Transverse colon (tissue), 4 donors: ENCODE measurements at places on chromosomes 2 and 18.

DNA sequence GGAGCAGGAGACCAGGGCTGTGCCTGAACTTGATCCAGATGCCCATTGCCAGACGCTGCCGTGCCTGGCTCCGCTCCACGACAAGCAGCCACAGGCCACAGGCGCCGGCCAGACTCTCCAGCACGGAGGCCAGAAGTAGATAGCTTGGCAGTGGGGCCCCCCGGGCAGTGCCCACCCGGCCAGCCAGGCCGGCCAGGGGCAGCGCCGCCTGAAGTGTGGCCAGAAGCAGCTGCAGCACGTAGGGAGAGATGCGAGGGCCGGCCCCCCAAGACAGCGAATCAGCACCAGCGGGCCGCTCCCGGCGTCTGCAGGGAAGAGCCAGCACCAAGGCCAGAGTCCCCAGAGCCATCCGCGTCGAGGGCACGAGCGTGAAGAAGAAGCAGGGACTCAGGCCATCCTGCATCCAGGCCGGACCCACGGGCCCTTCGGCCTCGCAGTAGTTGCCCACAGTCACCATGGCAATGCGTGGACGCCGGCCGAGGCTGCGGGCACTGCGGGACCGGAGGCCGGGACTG, 484 bp downstream of the ABCB6 start:
- H3K4me3 ChIP-seq = peak overlapping the region; percentile 50
- DNase-seq = peak; percentile 70
- H3K27ac ChIP-seq = peak overlapping the region; percentile 94
- no peaks in the 10 kb centered on the region for H3K36me3 ChIP-seq

- H3K36me3 ChIP-seq = no peaks in the 10 kb centered on the region
- DNase-seq = no peak
- no peak overlapping the region for H3K27ac ChIP-seq
- H3K4me1 ChIP-seq = peaks cover 11% of the 10 kb centered on the region
Measured at GRCh38 chr2:28247290-28247689, 145.4 kb upstream of the FOSL2 start.

DNA sequence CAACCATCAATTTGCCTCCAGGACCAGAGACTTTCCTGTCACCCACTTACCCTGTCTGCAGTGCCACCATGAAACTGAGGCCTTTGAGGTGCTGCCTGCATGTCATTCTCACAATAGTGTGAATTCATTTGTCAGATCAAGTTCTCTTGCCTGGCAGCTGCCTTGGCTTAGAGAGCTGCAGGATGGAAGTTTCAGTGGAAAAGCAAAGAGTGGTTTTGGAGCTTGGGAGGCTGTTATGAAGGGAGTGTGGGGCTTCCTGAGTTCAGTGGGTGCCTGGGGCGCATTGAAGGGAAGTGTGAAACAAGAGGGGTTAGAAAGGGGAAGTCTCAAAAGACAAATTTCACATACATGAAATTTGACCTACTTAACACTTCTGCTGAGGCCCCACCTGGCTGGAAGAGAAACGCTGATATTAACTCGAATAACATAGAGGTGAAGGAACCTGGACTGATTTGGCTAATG, 7.9 kb upstream of the LBH start:
- H3K4me3 ChIP-seq = no peak overlapping the region
- H3K27me3 ChIP-seq = peaks cover 11% of the 10 kb centered on the region
- peaks cover 25% of the 10 kb centered on the region for H3K4me1 ChIP-seq
- DNase-seq = peak; percentile 20
- H3K27ac ChIP-seq = peak overlapping the region; percentile 19
- no peaks in the 10 kb centered on the region for H3K36me3 ChIP-seq

- H3K4me3 ChIP-seq = no peak overlapping the region
- peaks cover 5% of the 10 kb centered on the region for H3K4me1 ChIP-seq
- H3K36me3 ChIP-seq = peaks cover 2% of the 10 kb centered on the region
- no peak for DNase-seq
- no peaks in the 10 kb centered on the region for H3K27me3 ChIP-seq
- no peak overlapping the region for H3K27ac ChIP-seq
Measured at GRCh38 chr2:203436496-203436895, 98.6 kb downstream of the RAPH1 start.

DNA sequence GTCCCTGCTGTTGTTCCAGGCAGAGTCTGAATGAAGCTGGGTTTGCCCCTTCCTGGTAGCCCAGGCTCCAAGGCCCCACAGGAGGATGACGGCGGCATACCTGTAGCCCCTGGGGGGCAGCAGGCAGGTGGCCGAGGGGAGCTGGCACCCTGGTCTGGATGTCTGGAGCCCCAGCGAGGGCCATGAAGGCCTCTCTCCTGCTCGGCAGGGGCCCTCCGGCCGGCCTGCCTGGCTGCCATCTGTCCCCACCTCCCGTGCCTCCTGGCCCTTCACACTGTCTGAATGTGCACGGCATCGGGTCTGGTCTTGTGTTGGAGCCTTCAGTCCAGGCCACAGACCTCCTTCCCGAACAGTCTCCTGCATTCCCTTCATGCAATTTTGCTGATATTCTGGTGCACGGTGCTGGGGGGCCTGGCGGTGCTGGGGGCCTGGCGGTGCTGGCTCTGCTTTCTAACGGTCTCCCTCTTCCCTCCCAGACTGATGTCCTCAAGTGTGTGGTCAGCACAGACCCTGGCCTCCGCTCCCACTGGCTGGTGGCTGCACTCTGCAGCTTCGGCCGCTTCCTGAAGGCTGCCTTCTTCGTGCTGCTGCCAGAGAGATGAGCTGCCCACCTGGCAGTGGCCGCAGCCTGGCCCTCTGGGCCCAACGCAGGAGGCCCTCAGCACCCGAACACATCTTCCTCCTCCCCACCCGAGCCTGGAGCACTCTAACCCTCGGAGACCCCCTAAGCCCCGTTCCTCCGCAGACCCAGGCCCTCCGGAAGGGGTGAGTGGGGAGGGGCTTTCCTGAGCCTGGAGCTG, 13.5 kb downstream of the BOK start:
- no peaks in the 10 kb centered on the region for H3K27me3 ChIP-seq
- no peaks in the 10 kb centered on the region for H3K4me1 ChIP-seq
- no peak overlapping the region for H3K4me3 ChIP-seq
- DNase-seq = no peak

DNA sequence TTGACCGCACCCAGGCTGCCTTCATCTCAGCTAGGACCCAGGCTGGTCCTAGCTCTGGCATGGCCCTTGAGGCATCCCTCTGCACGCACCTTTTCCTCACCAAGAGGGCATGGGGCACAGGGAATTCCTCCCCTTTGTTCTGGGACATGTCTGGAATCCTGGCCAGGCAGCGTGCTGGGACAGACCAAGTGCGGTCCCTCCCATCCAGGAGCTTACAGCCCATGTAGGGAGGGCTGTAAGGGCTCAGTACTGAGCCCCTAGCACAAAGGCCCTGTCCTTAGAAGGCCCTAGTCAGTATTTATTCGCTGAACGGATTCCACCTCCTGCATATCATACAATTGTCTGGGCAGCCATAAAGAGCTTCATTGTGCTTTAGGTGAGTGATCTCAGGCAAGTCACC, 3.0 kb downstream of the TMEM37 start:
- peaks cover 29% of the 10 kb centered on the region for H3K4me1 ChIP-seq
- H3K4me3 ChIP-seq = no peak overlapping the region
- no peaks in the 10 kb centered on the region for H3K27me3 ChIP-seq
- no peaks in the 10 kb centered on the region for H3K36me3 ChIP-seq

GRCh38 chr2:136132825-136133155, 14.8 kb upstream of the CXCR4 start:
- H3K27ac ChIP-seq = peak overlapping the region; percentile 70
- no peak overlapping the region for H3K4me3 ChIP-seq
- no peaks in the 10 kb centered on the region for H3K27me3 ChIP-seq
- DNase-seq = no peak

DNA sequence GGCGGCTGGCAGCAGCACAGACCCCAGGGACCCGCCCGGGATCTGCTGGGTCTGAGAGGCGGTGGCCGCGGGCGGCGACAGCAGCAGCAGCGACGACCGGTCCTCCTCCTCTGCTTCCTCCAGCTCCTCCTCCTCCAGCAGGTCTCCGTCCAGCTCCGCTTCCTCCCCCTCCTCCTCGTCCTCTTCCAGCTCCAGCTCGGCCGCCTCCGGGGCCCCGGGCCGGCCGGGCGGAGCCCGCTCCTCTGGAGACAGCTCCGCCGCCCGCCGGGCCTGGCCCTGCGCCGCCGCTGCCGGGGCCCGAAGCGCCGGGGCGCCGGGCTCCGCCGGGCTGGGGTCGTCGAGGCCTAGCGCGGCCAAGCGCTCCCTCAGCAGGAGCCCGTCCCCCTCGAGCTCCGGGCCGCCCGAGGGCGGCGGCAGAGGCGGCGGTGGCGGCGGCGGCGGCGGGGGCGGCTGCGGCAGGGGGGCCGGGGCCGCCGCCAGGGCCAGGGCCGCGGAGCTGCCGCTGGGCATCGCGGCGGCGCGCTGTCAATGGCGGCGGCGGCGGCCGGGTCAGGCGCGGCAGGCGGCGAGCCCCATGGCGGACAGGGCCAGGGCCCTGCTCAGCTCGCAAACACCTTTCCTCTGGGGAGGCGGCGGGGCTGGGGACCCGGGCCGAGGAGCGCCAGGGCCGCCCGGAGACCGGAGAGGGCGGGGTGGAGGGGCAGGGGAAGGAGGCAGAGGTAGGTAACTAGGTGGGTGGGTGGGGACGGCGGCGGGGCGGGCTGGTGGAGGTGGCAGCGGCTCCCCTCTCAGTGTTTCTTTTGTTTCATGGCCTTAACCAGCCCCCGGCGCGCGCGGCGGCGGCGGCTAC, 445 bp downstream of the MEX3C start:
- no peaks in the 10 kb centered on the region for H3K36me3 ChIP-seq
- peak; percentile 64 for DNase-seq
- H3K4me3 ChIP-seq = peak overlapping the region; percentile 99
- H3K27me3 ChIP-seq = no peaks in the 10 kb centered on the region
- peaks cover 40% of the 10 kb centered on the region for H3K4me1 ChIP-seq
- H3K27ac ChIP-seq = peak overlapping the region; percentile 98

- H3K4me3 ChIP-seq = no peak overlapping the region
- DNase-seq = no peak
- H3K27me3 ChIP-seq = no peaks in the 10 kb centered on the region
- H3K27ac ChIP-seq = no peak overlapping the region
- H3K4me1 ChIP-seq = no peaks in the 10 kb centered on the region
Measured at GRCh38 chr2:235776531-235776930, 282.7 kb downstream of the AGAP1 start.

DNA sequence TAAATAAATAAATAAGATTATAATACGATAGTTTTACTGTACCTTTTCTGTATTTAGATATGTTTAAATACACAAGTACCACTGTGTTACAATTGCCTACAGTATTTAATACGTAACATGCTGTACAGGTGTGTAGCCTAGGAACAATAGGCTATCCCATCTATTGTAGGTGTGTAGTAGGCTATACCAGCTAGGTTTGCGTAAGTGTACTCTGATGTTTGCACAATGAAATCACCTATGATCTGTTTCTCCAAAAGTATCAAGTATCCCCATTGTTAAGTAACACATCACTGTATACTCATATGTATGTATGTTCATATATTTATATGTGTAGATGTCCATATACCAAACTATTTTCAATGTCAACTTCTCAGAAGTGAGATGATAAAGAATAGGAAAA, 118.2 kb upstream of the RND3 start:
- no peak overlapping the region for H3K27ac ChIP-seq
- no peak for DNase-seq
- no peaks in the 10 kb centered on the region for H3K4me1 ChIP-seq
- no peaks in the 10 kb centered on the region for H3K27me3 ChIP-seq

DNA sequence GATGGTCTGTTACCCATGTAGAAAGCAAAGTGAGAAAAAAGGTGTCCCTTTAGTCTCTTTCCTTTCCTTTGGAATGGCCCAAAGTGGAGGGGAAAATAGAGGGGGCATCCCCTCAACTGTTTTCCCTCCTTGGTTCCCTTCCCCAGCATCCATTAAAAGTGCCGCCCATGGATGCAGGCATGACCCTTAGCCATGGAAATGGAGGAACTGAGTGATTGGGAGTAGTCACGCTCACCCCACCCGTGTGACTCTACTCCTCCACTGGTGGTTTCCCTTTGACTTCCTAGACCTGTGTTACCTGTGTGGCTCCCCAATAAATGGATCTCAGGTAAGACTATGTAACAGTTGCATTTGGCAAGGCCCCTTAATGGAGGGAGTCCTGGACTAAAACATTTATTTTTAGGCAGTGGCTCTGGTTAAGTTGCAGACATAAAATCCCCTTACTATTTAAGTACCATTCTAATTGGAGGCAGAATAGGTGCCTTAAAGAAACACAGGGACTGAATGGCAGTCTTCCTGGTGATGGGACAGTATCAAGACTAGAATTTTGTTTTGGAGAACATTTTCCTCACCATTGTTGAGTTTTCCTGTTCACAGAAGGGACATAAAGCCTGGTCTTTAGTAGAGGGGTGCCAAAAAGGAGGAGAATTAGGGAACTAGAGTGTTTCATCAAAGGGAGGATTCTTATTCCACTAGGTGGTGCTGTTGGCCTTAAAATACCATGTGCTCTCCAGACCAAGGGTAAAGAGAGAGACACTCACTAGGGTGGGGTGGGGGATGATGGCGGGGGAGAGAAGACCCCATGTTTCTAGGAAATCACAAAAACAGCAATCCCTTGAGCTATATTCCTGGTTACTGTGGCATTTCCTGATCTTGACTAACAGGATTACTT, 25.7 kb upstream of the PLA2R1 start:
- no peaks in the 10 kb centered on the region for H3K4me1 ChIP-seq
- no peaks in the 10 kb centered on the region for H3K27me3 ChIP-seq
- DNase-seq = no peak
- no peak overlapping the region for H3K27ac ChIP-seq
- H3K36me3 ChIP-seq = no peaks in the 10 kb centered on the region

DNA sequence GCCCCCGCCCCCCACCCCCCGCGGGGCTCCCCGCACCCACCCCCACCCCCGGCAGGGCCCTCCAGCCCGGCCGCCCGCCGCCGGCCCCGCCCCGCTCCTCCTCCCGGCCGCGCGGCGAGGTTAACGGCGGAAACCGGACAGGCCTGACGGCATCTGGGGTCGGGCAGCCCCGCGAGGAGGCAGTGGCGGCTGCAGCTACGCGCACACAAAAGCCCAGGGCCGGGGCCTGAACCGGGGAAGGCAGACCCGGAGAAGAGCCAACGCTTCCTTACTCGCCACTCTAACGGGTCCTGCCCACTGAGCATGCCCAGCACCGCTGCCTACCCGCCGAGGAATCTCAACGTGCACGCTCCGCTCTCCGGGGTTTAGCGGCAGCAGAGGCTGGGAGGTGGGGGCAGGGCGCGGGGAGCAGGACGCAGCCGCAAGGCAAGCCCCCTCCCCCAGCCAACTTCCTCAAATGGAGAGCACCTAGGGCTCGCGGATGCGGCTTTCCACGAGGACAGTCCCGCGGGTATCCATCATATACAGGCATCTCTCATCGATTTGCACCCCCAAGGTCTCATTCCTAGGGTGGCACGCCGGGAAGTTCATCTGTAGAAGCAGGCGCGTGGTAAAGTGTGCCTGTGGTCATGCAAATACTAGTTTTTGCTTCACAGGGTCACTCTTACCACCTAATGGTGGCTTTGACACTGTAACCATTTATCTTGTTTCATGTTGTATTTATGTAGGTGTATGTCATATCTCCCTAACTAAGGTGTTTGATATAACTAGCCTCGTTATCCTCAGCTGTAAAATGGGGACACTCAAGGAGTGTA, at the start of gene MEMO1:
TSS of gene MEMO1 (minus strand) at position 339 of the 815 bp plus-strand sequence. CDS start 761 bp downstream, outside the sequence.
- H3K36me3 ChIP-seq = no peaks in the 10 kb centered on the region
- DNase-seq = peak; percentile 95
- H3K27ac ChIP-seq = peak within 1 kb of the TSS; percentile 96
- H3K4me3 ChIP-seq = peak within 1 kb of the TSS; percentile 73
- no peaks in the 10 kb centered on the region for H3K27me3 ChIP-seq
